Peyer's patch (tissue), 4 donors: ENCODE measurements at places on chromosomes 2 and 18.

GRCh38 chr2:69641887-69642708 is 1.4 kb downstream of the AAK1 start:
- DNase-seq = no peak

- no peak for DNase-seq
These were observed 21.8 kb upstream of the DNAJC27 start for GRCh38 chr2:24993406-24994145.

DNA sequence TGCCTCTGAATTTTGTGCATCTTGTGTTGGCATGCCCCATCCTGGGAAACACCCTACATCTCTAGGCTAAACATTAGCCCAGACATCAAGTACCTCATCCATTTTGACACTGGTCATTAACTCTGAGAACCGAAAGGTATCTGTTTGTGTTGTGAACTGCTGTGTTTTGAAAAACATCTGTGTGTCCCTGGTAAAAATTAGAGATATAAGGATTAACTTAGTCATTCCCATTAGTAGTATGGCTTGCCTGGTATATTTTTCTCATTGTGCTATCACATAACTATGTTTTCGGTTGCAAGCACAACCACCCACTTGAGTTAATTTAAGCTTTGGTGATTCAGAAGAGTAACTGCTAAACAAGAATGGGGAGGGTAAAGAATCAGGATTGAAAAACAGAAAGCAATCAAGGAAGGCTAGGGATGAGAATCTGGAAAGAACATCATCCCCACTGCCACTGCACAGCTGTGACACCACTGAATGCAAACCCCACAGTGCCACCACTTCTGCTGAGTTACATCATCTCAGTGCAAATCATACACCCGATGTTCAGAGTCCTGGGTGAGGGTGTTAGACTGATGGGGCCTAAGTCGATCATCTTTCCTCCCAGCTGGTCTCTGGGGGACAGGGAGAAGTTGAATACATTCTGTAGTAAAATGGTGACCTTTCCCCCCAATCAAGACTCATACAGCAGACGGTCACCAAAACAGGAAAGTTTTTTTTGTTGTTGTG is 234.0 kb downstream of the EPHA4 start:
- DNase-seq = no peak

- DNase-seq = no peak
These were observed 242.7 kb downstream of the DPP10 start for GRCh38 chr2:114685102-114685501.

- no peak for DNase-seq
These were observed 5.9 kb downstream of the NEU4 start for GRCh38 chr2:241814643-241815476.

GRCh38 chr2:171318463-171318934 is 115.3 kb downstream of the METTL8 start:
- no peak for DNase-seq

GRCh38 chr2:223563462-223563861 is 38.7 kb downstream of the SCG2 start:
- DNase-seq = no peak

- no peak for DNase-seq
These were observed 269.4 kb downstream of the GBX2 start for GRCh38 chr2:235898766-235899165.

GRCh38 chr2:10124538-10125045 is 2.1 kb downstream of the RRM2 start:
- DNase-seq = no peak

GRCh38 chr2:21924640-21925285 is 801.0 kb downstream of the TDRD15 start:
- no peak for DNase-seq

GRCh38 chr2:179854891-179855290 is 6.5 kb downstream of the ZNF385B start:
- no peak for DNase-seq

GRCh38 chr2:158512323-158512722 is 55.6 kb downstream of the PKP4 start:
- DNase-seq = no peak

- peak; percentile 25 for DNase-seq
These were observed 34.5 kb downstream of the NEURL3 start for GRCh38 chr2:96470636-96471035.

DNA sequence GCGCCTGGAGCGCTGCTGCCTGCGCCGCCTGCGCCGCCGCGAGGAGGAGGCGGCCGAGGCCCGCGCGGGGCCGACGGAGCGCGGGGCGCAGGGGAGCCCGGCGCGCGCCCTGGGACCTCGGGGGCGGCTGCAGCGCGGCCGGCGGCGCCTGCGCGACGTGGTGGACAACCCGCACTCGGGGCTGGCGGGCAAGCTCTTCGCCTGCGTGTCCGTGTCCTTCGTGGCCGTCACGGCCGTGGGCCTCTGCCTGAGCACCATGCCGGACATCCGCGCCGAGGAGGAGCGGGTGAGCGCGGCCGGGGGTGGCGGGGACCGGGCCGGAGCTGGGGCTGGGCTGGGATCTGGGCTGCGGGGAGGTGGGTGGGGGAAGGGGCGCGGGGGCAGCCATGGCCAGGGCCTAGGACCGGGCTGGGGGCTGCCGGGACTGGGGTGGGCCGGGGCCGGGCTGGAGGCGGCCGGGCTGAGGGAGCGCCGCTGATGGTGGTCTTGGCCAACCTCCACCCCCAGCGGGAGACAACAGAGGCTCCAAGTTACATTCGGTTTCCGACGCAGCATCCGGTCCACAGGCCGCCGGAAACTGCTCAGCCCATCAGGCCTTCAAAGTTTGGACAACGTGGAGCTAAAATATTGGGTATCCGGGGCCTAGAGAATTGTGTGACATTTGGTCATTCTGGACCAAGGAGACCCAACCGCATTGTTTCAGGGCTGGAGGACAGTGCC is 66.4 kb downstream of the KCNG2 start:
- DNase-seq = peak; percentile 5

DNA sequence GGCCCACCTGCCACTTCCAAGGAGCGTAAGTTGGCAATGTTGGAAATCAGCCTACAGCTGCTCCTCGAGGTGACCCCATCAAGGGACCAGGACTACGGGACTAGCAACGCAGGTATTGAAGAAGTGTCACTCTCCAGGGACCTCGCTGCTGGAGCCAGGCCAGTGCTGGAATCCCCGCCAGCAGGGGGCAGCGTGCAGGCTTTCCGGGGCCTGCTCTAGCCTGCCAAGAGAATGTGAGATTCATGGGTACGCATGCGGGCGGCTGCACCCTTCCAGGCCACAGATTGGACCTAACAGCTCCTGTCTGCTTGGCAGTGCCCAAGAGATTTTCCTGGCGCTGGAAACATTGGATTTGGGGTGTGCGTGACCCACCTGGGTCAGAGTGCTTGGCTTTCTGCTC is 182.8 kb upstream of the RAB12 start:
- DNase-seq = no peak

DNA sequence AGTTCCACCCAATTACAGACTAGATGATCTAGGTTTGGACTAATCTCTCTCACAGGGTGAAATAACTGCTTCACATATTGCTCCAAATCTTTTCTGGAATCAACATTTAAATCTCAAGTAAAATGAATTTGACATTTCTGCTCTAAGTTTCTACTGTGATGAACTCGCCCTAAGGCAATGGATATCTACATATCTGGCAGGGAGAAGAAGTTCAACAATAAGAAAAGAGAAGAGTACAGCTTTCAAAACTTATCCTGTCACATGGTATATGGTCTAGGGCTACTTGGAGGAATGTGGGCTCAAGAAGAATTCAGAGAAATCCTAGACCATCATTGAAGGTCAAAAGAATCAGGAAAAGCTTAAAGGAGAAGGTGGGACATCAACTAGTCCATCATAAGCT is 440.2 kb downstream of the MBD2 start:
- DNase-seq = no peak

GRCh38 chr18:3455090-3455635 is 5.2 kb downstream of the TGIF1 start:
- no peak for DNase-seq

DNA sequence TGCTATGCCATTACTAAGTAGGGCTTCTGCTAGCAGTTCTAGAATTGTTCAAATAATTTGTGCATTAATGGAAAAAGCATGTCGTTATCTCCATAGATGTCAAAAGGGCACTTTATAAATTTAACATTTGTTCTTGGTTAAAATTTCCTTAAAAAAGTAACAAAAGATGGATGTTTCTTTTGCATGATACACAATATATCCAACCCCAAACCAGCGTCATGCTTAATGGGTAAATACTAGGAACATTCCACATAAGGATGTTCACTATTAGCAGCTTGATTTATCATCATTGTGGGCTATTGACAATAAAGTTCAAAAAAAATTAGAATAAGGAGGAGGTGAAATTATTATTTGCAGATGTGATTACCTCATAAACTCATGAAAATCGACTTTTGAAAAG is 79.7 kb downstream of the GREB1L start:
- DNase-seq = no peak

DNA sequence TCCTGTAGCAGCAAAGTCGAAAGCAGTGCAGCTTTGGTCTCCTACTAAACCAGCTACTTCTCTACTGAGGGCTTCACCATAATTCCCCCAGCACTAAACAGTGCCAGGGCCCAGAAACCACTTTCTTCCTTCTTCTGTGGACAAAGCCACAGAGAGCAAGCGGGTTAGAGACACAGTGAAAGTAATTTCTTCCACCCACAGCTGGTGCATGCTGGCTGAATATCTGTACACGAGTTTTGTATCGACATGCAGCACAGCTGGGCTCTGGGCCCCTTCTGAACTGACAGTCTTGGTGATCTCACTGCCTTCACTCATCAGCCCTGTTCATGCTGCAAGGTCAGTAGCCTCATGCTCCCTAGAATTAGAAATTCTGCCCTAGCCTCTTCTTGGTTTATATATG is 74.0 kb upstream of the SULT1C3 start:
- DNase-seq = no peak

- DNase-seq = no peak
These were observed 35.4 kb downstream of the MRPL35 start for GRCh38 chr2:86234563-86235131.

- DNase-seq = no peak
These were observed 31.4 kb downstream of the HEATR5B start for GRCh38 chr2:37052600-37053332.

DNA sequence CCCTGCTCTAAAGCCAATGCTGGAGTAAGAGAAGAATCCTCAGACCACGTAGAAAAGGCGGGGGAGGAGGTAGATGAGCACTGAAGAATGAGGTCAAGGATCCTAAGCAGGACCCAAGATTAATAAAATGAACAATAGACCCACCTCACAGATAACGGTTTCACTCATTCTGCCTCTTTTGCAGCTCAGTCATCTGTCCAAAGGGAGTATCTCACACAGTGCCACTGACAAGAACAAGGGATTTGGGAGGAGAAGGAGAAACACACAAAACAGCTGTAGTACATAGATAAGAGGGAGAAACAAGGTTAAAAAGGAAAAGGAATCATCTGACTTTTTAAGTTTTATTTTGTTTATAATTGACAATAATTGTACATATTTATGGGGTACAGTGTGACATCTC is 30.9 kb upstream of the SULT1C4 start:
- DNase-seq = no peak

GRCh38 chr2:235195921-235196320 is 244.1 kb downstream of the SH3BP4 start:
- no peak for DNase-seq

DNA sequence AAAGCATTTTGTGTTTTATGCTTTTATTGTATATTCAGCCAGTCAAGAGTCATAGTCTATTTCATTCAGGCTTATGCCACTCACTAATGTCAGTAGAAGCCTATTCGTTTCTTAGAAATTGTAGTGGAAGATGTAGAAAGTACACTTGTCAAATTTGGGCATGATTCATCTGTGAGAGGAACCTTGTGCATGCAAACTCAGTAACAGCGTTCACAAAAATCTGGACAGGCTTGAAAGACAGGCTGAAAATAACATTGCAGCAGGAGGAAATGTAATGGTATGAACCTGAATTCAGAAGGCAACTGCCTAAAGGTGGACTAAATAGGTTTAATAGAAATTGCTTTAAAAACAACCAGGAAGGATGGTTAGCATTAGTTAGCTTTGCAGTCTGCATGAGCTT is 213.5 kb downstream of the CMPK2 start:
- DNase-seq = no peak

DNA sequence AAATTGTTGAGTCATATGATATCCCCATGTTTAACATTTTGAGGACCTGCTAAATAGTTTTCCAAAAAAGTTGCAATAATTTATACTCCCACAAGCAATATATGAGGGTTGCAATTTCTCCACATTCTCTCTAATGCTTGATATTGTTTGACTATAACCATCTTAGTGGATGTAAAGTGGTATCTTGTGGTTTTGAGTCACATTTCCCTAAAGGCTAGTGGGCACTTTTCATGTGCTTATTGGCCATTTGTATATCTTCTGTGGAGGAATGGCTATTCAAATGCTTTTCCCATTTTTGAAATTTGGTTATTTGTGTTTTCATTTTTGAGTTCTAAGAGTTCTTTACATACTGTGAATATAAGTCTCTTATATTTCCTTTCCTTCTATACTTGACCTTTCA is 82.7 kb downstream of the SCG2 start:
- DNase-seq = no peak

- DNase-seq = peak; percentile 47
These were observed 43.0 kb upstream of the DSG1 start for GRCh38 chr18:31274931-31275330.

- peak; percentile 51 for DNase-seq
These were observed at the start of gene ONECUT2 for GRCh38 chr18:57434536-57435494. Gene ONECUT2, plus strand, starts transcription at chr18:57435374. Its CDS starts 343 bp downstream, at chr18:57435717.

DNA sequence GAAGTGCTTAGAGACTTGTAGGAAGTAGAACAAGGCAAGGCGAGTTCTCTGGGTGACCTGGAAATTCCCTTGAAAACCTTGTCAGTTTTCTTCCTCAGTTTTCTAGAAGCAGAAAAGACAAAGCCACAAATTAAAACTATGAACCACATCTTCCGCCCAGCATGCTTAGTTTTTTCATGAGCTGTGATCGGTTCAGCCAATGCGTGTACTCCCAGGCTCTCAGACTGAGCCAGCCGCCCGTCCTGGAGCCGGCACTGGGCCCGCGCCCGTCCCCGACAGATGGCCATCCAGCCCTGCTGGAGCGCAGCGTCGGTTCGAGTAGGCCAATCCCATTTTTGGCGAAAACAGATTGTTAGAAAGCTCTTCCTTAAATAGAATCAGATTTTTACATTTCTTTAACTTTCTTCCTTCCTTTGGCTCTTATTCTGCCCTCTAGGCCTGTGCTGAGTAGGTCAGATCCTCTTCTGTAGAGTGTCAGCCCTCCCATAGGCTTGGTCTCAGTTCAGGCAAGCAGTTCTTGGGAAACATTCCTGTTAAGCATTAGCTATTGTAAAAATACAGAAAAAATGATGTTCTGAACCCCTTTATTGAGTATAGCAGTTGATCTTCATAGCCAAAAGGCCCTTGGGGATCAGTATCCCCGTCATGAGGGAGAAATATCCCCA is 112.5 kb downstream of the NCK2 start:
- no peak for DNase-seq

DNA sequence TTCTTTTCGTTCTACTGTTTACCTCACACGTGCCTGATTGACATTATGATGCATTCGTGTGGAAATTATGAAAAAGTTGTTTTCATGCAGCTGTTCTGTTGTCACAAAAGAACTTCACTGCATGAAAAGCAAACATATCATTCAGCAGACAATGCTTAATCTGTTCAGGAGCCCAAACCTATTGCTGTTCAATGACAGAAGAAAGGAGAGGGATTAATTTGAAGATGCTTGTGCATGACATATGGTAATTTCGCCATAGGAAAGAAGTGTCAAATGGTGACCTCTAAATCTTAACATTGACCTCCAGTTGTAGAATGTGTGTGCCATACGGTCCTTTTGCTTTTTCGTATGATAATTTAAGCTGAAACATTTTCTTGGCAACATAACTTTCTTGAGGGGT is 124.5 kb downstream of the WDR7 start:
- no peak for DNase-seq
